ENCODE measurements at places on chromosomes 5 and 9.

GRCh38 chr9:108956022-108956630 is 21.9 kb downstream of the ABITRAM start:
- DNase-seq: no peak

DNA sequence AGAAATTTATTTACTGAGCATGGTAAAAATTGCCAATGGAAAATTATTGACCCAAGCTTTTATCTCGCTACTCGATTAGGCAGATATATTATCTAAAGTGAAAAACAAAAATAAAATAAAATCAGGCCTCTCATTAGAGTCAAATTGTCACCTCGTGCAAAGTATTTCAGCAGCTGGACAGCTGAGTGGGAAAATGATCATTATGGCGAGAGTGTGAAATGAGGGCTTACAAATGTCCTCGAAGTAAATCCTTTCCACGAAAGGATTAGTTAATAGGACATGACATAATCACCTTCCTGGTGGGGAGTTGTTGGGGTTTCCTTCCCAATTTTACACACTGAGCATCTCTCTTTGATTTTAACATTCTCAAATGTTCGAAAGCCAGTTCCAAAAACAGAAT is 5.4 kb upstream of the DPYSL3 start:
- DNase-seq: no peak

- DNase-seq: no peak
These were observed 20.8 kb downstream of the IFNB1 start for GRCh38 chr9:21056931-21057330.

GRCh38 chr5:136174021-136174659 is 18.8 kb downstream of the SMIM32 start:
- DNase-seq: no peak

DNA sequence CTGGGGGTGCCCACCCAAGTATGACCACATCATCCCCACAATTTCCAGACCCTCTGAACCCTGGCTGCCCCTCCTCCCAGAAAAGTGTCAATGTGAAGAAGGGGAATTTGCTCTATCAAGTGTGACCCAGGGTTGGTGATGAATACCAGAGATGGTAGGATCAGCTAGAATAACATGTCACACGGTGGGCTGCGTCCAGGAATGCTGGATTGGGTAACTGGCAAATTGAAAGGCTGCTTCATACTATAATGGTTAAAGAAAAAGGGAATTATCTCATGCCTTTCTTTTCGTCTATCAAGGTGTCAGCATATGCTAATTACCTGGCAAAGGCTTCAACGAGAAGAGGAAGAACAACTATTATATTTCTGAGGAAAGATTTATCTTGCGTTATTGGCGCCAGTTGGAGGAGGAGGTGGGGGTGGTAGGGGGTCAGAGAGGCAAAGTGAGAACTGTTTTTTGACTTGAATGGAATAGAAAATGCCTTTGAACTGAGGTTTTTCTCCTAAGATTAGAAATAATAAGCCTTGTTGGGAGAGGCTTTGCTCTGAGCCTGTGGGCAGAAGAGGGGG is 27.8 kb upstream of the ARAP3 start:
- no peak for DNase-seq

DNA sequence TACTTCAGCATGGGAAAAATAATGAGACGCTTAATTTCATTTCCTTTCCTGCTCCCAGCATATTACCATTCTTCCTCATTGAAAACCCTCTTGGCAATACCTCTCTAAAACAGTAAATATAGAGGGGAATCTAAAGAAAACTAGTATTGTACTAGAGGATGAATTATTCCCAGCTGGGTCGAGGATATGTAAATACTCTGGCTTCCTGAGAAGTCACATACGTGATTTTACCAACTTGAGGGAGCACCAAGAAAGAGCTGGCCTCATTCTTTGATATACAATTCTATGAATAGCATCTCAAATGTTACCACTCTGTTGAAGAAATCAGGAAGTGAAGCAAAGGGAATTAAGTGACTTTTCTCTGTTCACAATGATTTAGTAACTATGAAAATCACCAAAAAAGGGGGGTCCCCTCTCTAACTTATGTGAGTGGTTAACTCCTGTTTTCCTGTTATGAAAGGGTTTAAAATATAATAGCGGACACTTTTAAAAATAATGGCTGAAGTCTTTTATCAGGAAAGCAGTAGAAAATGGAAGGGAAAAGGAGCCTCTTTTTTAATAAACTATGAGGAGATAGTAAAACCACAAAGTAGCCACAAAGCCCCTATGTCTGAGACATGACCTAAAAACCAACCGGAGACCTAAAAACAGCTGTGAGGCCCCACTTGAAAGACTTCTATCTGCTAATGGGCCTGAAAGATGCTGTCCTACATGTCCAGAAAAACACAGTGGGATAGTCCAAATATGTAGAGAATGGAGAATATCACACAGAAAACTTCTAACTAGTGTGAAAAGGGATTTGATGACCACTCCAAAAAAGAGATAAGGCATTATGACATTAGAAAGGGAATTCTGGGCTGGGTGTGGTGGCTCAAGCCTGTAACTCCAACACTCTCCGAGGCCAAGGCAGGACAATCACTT is 42.6 kb downstream of the LPAR1 start:
- DNase-seq: no peak

DNA sequence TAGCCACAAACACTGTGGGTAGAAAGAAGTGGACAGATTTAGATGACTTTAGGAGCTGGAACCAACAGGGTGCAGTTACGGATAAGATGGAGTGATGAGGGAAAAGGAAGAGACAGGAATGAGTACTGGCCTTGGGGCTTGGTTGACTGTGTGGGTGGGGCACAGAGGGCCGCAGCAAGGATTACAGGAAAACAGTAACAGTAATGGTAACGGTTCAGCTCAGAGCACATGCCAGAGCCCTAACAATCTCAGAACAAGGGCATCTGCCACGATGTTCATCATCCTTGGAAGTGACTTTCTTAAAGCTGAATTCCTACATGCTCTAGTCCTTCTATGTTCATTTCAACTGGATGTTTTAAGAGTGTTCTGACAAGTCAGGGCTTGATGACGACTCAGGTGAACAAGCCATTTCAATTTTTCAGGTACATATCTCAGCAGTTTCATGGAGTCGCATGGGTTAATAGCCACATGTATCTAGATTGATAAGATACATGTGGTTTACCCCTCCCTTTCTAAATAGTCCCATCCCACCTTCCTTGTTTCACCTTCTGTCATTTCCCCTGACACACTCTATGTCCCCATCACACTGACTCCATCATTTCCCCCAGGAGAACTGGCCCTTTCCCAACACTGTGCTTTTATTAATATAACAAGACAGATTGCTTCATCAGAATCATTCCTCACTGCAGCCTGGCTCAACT is 65.0 kb downstream of the CEMIP2 start:
- DNase-seq: no peak

- no peak for DNase-seq
These were observed 36.8 kb upstream of the GCNT4 start for GRCh38 chr5:75089137-75089536.

DNA sequence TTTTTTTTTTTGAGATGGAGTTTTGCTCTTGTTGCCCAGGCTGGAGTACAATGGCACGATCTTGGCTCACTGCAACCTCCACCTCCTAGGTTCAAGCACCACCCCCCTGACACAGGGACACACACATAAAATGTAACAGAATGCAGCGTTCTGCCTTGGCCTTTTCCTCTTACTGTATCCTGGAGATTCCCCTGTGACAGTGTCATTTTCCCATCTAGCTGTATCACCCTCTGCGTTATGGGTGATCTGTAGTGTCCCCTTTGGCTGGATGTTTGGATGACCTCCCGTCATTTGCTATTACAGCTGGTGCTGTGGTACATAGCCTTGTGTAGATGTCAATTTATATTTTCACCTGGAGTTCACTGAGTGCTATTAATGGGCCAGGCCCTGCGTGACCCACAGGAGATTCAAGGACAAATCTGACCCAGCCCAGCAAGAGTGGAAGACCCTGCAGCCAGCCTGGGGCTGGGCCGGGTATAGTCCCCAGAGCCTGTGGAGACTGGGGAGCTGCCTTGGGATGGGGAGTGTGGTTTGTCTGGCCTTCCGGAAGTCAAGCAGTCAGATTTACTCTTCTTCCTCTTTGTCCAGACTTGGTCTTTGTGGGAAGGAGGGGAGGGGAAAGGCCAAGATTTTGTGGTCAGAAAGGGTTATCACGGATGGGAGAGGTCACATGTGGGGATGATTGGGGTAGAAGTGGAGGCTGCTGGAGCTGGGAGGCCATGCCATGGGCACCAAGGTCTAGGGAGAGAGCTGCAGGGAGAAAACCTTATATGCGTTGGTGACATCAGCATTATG is 43.6 kb downstream of the ERGIC1 start:
- no peak for DNase-seq

DNA sequence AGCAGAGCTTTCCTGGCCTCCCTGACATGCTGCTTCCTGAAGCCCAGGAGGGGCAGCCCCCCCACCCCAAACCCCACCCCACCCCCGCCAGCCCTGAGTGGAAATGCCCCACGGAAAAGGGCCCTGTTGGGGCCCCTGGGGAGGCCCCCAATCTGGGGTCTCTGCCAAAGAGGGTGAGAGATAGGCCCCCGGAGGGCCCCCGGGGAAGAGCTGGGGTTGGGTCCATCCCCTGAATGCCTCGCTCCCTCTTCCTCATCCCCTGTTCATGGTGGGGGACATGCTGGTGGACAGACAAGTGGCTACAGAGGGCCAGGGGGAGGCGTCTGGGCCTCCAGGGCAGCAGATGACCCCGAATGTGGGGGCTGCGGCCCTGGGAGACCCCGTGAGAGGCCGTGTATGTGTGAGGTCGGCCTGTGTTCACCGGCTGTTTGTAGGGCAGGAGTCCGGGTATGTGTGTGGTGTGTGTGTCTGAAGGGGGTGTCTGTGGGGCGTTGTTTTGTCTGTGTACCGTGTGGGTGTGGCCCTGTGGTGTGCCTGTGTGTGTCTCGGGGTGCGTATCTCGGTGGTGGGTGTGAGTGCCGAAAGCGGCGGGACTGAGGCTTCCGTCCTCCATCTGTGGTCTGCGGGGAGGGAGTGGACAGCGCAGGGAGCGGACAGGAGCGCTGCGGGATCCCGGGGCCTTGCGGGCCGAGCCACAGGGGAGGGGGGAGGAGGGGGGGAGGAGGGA is 11.3 kb downstream of the C9orf50 start:
- no peak for DNase-seq

- no peak for DNase-seq
These were observed 30.3 kb upstream of the RFK start for GRCh38 chr9:76424491-76424890.

DNA sequence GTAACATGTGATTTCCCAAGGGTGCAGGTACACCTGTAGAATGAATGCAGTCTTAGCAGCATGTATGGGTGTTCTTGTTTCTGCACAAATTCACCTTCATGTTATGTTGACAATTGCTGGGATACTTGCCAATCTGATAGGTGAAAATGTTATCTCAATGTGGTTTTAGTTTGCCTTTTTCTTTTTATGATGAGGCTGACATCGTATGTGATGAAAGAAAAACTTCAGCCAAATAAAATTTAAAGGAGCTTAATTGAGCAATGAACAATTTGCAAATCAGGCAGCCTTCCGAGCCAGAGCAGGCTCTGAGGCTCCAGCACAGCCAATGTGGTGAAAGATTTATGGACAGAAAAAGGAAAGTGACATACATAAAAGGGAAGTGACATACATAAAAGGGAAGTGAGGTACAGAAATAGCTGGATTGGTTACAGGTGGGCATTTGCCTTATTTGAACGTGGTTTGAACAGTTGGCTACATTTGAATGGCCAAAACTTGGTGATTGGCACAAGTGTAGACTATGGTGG is 10.5 kb downstream of the TAL2 start:
- DNase-seq: no peak

DNA sequence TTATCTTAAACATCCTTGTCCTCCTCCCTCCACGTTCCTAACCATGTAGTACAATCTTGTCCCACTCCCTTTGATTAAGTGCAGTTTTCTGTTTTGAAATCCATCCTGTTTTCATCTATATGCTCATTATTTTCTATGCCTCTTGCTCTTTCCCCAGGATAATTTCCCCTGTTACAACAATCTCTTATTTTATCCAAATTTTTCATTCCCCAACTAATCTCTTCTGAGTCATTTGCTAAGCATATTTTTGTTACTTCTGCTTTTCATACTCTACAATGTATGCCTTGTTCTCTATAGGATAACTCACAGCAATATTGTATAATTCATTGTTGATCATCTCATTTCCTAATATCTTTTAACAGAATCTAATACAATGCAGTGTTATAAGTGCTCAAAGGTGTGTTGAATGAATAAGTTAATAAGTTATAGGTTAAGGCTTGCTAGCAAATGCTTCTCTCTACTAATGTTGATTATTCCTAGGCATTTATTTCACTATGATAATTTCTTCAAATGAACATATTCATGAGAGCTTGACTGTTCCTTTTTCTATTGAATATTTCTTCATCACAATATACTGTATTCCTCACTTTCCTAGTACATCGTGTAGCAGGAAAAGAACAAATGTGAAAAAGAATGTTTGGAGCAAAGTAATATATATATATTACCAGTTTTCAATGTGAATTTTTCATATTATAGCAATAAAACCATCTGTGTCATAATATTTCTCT is 1.5 kb downstream of the OMD start:
- no peak for DNase-seq

- DNase-seq: peak; percentile 4
These were observed 87.6 kb downstream of the ERP44 start for GRCh38 chr9:100011062-100011681.

DNA sequence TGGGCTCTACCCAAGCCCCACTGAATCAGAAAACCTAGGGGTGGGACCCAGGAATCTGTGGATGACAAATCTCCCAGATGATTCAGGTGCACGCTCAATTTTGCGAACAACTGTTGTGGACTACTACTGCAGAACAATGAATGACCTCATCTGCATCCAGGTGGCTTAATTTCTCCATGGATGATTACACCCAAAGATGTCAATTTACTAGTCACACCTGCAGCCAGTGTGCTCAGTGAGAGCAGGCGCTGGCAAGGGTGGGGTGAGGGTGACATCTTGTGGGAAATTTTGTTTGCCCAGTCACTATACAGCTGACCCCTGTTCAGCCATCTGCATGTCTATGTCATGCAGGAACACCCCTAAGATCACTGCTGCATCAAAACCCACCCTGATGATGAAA is 118.2 kb downstream of the ENTREP1 start:
- peak; percentile 39 for DNase-seq
